Activated naive CD4-positive, alpha-beta T cell treated with Interleukin-2 at 50 U/mL for 16 hours (primary cell): ENCODE measurements at places on chromosomes 6 and 20.

DNA sequence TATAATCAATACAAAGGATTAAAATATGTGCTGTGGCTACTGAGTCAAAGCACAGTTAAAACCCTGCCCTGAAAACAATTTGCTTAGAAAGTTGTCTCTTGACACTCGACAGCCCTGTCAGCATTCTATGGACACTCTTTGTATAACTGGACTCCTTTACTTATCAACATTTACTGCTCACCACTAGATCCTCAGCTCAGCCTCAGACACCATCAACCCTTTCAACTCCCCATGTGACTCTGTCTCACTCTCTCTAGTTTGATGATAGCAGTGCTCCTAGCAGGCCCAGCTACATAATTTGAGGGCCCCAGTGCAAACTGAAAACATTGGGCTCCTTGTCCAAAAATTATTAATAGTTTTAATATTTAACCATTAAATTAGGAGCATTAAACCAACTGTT, 181.8 kb downstream of the TENT5A start:
- no peak for DNase-seq

DNA sequence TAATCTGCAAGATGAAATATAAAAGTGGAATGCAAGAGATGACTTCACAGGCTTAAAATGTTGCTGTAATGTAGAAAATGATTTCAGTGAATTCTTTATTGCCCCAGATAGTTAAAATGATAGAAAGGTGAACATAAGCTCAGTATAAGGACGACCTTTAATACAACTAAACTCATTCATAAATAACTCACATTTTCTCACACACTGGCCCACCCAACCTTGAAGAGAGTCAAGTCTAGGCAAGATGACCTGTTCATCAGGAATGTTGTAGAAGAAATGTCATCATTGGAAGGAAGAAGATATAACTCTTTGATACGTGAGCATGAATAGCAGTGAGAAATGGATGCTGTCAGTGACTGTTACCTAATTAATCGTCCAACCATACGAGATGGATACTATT, 111.1 kb upstream of the SASH1 start:
- no peak for DNase-seq

DNA sequence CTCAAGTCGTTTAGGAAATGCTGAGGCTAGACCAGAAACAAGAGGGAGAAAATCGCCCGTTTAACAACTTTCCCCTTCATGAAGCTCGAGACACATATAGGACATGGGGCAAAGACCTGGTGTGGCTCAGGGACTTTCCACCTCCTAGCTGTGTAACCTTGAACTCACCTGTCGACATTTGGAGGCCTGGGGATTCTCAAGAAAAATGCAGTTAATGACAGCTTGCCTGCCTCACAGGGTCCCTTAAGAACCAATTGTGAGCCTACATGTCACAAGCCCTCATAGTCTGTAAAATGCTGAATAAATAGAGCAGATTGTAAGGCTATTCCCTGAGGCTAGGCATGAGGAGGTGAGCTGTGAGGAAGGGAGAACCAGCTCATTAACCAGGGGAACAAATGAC, 35.1 kb downstream of the MGME1 start:
- no peak for DNase-seq

DNA sequence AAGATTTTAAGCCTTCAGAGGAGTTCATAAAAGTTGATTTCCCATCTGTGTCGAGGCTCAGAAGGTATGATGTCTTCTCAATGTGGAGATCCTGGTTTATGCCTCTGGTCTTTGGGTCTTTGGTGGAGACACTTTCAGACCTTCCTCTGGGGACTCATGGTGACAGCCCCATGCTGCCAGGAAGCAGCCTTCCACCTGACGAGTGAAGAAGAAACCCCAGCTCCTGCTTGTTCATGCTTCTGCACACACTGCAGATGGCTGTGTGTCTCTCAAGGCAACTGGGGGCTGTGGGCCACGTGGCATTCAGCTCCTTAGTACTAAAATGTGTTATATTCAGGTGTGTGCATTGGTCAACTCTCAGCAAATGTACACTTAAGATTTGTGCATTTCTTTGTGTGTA, 4.9 kb upstream of the SCP2D1 start:
- DNase-seq: no peak

DNA sequence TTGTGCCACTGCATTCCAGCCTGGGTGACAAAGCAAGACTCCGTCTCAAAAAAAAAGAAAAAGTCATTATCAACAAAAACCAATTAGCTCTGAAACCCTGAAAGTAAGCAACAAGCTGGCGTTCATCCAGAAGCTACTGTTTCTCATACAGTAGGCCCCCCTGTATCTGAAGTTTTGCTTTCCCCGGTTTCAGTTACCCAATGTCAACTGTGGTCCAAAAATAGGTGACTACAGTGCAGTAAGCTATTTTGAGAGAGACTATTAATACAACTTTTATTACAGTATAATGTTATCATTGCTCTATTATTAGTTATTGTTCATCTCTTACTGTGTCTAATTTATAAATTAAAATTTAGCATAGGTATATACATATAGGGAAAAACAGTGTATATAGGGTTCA, 135.1 kb downstream of the KIF16B start:
- DNase-seq: no peak

DNA sequence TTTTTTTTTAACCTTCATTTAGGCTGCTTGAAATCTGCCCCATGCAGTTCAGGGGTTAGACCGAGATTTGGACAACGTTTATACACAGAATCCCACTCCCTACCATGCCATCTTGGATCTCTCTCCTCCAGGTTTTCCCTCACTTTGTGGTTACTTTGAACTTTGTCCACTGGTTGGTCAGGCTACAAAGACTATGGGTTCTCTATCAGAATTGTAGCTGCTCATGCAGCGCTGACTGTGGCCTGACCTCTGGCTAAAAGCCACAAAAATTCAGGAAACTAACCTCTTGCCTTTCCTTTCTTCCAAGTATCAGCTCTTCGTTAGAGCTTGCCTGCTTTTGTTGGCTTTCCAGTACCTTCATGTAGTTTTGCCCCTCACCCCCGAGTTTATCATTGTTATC, 44.9 kb upstream of the KCNG1 start:
- no peak for DNase-seq

DNA sequence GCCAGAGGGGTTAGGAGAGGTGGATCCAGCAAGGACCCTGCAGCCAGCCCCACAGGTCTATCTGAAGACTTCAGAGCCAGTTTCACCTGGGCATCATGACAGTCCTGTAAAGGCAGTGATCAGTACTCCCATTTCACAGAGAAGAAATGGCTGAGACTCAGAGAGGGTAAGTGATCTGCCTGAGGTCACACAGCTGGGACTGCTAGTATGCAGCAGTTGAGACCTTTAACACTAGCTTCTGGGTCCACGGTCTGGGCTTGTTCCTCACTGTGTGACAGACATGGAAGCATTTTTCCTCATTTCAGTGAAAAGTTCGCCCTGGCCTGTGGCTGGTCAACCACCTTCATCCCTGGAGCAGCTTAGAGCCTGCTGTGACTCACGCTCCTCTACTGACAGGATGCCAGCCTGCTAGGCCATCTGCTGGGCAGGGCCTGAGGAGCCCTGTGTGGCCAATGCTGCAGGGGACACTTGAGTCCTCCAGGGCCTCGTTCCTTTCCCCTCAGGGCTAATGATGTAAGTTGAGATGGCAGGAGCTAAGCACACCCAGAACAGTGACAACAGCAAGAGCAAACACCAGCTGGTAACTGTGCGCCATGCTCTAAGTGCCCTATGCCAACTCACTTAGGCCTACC, 192.0 kb downstream of the LRFN2 start:
- no peak for DNase-seq

DNA sequence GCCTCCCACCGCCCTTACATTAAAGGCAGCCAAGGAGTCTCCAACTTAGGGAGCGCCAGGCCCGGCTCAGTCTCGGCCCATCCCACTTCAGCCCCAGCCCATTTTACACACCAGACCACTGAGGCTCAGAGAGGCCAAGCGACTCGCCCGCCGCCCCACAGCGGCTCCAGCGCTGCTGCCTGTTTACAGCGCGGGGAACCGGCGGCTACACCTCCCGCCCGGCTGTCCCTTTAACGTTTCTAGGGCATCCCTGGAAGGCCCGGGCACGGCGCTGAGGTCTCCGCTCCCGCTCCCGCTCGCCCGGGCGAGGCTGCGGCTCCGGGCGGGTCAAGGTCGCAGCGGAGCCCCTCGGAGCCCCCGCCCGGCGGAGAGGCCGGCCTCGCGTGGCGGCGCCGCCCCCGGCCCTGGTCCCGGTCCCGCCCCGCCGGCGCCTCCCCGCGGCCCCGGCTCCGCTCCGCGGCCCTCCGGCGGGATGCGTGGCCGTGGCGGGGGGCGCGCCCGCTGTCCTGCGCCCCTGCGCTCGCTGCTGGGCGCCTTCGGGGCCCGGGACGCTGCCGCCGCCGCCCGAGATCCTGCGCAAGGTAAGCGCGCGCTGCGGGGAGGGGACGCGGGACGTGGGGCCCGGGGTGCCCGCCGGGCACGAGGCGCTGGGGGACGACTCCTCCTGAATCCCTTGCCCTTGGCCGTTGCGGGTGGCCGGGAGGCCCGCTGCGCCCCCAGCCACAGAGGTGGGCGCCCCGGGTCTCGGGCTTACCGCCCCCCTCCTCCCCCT, 27.1 kb upstream of the PHACTR3 start:
- DNase-seq: no peak

DNA sequence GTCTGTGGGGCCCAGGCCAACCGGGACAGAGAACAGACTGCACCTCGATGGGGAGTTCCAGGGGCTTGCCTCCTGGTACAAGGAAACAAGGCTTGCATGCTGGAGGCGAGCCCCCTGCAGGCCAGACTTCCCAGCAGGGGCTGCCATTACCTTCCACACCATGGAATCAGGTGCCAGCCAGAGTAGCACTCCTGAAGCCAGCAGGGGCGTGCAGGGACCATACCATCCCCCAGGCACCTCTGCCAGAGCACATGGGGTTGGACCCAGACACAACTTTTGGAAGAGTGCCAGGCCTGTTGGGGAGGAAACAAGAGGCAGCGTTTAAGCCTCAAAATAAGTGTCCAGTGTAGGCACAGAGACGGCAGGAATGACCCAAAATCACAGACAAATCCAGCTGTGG, 6.5 kb downstream of the DDO start:
- DNase-seq: no peak

DNA sequence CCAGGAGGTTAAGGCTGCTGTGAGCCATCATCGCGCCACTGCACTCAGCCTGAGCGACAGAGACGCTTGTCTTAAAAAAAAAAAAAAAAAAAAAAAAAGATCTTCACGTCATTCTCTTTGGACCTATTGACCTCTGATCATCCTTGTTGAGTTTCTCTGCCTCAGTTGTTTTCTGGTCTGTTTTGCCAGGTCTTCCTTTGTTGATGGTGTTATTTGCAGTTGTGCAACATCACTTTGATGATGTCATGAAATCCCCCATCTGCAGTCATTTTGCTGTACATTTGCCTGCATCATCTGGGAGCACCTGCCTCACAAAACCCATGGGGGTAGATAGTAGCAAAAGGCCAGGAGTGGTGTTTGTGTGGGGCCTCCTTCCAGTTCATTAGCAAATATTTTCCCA, 39.2 kb upstream of the CHMP4B start:
- DNase-seq: no peak

DNA sequence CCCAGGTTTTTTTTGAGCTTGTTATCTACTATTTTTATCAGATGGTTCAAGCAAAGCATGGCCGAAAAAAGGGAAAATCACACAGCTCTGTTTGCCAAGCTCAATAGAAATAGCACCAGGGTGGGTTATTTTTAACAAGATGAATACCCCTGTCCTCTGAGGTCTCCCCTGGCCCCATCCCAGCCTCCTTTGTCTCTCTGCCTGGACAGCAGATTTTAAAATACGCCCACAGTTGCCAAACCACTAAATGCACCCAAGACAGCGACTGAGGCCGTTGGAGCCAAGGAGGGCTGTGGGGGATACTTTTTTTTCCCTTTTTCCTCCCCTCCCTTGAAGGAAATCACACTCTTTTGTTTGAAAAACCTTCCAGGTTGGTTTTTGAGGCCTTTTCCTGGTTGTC, 106.6 kb downstream of the VEGFA start:
- no peak for DNase-seq

GRCh38 chr6:107827541-107827940, 3.4 kb upstream of the SCML4 start:
- peak; percentile 30 for DNase-seq

DNA sequence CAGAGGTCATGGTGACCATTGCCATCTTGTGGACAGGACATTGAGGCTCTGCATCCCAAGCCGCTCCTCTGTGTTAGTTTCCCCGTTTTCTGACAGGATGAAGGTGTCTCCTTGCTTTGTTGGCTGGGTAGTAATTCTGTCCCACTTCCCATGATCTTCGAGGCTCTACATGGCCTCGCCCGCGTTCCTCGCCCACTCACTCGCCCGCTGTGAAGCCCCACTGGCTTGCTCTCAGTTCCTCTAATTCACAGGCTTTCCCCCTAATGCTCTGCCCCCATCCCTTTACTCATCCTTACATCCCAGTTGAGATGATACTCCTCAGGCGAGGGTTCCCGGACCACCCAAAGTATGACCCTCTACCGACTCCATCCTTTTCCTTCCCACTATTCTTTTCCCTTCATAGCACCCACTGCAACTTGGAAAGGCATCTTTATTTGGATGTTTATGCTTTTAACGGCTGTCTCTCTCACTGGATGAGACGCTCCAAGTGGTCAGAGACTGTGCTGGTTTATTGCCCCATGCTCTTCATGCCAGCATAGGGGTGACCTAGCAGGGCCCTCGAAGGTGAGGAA, 511 bp upstream of the SLC35B2 start:
- DNase-seq: no peak
